ENCODE measurements at places on chromosomes 6 and 20.
A peak's percentile ranks its signal among the peaks of the same experiment; 100 is the strongest.

GRCh38 chr6:148217051-148217450 is 125.6 kb upstream of the SASH1 start:
- DNase-seq, result no peak

DNA sequence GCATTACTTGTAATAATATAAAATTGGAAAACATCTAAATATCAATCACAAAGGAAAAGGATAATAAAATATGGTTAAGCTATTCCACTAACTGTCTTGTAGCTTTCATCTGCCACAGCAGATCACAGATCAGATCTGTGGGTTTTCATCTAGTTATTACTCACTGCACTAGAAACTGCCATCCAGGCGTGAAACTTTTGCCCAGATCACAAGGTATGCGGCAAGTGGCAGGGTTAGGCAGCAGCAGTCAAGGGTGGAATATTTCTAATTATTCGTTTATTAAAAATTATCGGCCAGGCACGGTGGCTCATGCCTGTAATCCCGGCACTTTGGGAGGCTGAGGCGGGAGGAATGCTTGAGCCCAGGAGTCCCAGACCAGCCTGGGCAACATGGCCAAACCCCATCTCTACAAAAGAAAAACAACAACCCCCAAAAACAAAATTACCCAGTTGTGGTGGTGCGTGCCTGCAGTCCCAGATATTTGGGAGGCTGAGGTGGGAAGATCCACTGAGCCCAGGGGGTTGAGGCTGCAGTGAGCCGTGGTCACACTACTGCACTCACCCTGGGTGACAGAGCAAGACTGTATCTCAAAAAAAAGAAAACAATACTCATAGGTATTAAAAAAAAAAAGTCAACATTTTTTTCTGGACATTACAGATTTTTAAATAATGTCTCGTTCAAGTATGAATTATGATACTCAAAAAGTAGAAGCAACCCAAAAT is 32.1 kb downstream of the BEND3 start:
- DNase-seq, result no peak

- no peak for DNase-seq
Observed at GRCh38 chr20:49594143-49594930, 26.4 kb upstream of the PTGIS start.

DNA sequence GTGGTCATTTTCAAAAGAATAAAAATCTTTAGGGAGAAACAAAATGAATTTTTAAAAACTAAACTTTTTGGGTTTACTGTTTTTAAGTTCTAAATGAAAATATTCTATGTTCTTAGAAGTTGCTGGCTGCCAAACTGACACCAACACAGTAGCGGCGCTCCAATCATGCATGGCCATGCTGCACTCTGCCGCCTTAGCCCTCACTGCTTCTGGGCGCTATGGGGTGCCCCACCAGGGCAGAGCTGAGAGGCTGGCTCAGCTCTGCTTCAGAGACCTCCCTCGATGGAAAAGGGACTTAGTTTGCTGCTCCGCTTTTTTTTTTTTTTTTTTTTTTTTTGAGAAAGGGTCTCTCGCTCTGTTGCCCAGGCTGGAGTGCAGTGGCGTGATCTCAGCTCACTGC is 20.9 kb downstream of the EZR start:
- no peak for DNase-seq

GRCh38 chr20:43681991-43682410 is 15.1 kb downstream of the MYBL2 start:
- DNase-seq, result peak; percentile 38

GRCh38 chr20:3696200-3696599 is 14.4 kb upstream of the ADAM33 start:
- DNase-seq, result no peak
